Stimulated activated CD8-positive, alpha-beta memory T cell treated with anti-CD3 and anti-CD28 coated beads, Interleukin-4, amount 100 ng/mL, for 1 hour (primary cell): ENCODE measurements at places on chromosomes 4 and X.

DNA sequence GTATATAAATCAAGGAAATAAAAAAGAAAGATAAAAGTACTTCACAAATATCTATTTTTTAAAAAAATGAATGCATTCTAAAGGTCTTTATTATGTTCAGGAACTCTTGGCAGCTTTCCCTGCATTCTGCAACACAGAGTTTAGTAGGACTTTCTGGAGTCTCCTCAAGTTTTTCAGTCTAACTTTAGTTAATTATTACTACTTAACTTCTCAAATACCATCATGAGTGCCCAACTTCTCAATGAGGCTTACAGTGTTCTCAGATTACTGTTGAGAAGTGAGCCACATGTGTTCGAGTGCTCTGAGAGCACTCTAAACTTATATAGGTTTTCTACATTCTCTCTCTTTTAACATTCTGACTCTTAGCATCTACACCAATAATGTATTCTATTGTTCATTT lies 1852.9 kb upstream of the PCDH10 start:
- no peak for DNase-seq

DNA sequence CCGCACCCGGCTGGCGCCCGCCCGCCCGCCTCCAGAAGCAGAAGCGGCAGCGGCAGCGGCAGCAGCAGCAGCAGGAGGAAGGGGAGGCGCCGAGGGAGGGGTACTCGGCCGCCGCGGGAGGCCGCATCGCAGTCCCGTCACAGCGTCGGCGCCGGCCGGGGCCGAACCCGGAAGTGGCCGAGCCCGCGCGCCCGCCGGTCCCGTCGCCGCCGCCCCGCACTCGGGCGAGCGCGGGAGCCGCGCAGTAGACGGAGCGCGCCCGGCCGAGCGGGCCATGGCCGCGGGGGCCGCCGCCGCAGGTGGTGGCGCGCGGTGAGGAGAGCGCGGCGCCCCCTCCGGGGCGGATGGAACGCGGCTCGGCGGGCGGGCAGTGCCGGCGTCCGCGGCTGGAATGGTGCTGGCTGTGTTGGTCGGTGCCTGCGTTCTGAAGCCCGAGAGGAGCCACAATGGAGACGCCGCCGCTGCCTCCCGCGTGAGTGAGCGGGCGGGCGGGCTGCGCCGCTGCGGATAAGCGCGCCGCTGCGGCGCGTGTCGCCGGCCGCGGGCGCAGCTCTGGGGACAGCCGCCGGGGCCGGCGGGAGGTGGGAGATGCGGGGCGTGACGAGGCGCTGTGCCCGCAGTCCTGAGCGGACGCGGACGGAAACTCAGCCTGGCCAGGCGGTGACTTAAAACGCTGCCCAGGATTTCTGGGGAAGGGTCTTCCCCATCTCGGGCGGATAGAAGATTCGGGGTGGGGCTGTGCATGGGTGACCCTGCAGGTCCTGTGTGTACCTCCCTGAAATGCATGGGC lies at the start of gene KLHL2:
Gene KLHL2, plus strand, starts transcription at position 131 of the 790 bp plus-strand sequence. Its CDS starts 316 bp downstream, at position 447.
- DNase-seq = peak; percentile 40

GRCh38 chrX:119734897-119735339 lies 23.5 kb upstream of the SOWAHD start:
- no peak for DNase-seq

- no peak for DNase-seq
These were observed 283.2 kb upstream of the PCDH10 start for GRCh38 chr4:132865922-132866321.

GRCh38 chr4:2832981-2833670 lies 10.5 kb upstream of the ADD1 start:
- no peak for DNase-seq

- DNase-seq = no peak
These were observed 765.7 kb upstream of the POU3F4 start for GRCh38 chrX:82742351-82742750.

- no peak for DNase-seq
These were observed 21.7 kb downstream of the STAG2 start for GRCh38 chrX:123983240-123983639.

DNA sequence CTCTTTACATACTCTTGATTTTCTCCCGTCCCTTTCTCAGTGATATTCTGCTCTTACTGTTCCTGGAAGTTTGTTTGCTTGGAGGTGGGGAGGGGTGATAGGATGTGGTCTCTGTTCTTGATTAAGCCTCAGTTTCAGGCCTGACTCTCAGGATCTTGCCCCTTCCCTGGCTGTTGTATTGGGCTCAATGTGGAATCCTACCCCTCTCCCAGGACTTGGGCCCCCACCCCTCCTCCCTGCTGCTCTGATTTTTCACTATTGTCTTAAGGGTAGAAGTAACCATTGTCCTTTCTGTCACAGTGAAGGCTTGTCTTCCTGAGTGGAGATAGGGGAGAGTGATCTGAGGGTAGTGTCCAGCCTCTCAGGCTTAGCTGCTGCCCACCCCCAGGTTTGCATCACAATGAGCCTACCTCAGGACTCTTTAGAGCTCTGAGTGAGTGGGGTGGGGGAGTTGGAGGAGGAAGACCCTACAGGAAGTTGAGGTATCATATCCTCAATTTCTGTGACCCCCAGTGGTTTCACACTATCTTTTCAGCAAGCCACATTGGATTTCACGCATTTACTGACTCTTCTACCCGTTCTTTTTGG lies 16.5 kb downstream of the CDKL5 start:
- no peak for DNase-seq

DNA sequence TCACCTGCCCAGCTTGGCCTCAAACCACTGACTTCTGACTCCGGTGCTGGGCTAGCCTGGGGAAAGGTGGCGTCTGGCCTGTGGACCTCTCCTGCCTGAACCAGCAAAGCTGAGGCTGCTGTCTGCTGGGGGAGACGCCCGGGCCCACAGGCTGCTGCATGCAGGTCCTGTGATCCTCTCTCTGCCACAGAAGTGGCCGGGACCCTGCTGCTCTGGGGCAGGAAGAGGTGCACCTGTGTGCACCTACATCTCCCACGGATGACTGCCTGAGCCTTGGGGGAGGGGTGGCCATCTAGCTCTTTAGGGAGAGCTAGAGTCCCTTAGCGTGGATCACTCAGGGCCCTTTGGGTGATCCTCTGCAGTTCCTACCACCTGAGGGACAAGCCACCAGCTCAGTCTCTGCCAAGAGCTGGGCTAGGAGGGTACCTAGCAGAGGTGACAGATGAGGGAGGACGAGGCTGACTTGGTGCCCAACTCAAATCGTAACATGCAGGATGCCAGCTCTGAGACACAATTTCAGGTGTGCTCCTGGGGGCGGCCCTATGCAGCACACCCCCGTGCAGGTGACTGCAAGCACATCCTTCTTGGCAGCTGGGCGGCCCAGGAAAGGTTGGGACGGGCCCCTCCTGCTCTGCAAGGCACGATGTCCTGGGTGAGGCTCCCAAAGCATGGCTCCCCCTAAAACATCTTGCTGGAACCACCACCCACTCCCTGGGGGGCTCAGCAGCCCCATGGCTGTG lies 22.5 kb downstream of the LETM1 start:
- DNase-seq = no peak
